ENCODE measurements at places on chromosomes 7 and 10.

DNA sequence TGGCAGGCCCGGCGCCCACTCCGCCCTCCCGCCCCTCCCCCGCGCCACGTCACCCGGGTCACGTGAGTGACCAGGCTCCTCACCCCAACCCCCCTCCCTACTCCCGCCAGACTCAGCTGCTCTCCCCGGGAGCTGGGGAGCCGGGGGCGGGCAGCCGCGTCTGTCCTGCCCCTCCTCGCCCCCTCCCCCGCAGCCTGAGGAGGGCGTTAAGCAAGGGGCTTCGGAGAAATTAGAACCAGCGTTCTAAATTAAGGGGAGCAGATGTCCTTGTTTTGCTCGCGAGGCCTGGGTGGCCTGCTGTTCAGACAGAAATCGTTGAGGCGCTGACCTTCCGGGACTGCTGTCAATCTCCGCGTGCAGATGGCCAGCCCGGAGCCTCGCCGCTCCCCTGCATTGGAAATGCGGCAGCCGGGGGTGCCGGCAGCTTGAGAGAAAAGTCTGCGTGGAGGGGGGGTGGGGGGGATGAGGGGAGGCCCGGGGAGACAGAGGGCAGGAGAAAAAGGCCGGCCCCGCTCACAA, 102.2 kb upstream of the ZNF438 start:
- DNase-seq, result peak; percentile 77

- no peak for DNase-seq
These were observed 471.7 kb upstream of the GHITM start for GRCh38 chr10:83667594-83667993.

GRCh38 chr7:41837916-41838315, 135.0 kb upstream of the INHBA start:
- no peak for DNase-seq

DNA sequence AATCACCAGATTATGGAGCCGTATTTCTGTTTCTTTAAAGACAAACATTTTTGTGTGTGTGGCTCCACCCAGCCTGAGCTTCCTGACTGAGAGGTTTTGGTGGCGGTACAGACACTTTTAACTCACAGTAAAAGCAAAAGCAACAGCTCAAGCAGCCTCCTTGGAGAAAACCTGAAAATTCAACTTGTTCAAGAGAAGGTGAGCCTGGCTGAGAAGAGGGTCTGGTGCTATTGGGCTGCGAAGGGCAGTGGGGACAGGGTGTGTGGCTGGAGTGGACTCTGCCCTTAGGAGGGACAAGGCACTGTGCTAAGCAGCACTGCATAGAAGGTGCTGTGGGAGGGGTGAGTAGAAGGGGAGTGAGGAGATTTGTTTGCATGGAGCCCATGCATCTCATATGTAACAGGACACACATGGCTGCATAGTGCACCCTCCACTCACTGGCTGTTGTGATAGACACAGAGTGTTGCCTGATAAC, at the start of gene GIMAP7:
Gene GIMAP7, plus strand, starts transcription at position 125 of the 475 bp plus-strand sequence. CDS start 5,103 bp downstream, outside the sequence.
- no peak for DNase-seq

GRCh38 chr7:91872069-91872468, 8.4 kb downstream of the MTERF1 start:
- no peak for DNase-seq

DNA sequence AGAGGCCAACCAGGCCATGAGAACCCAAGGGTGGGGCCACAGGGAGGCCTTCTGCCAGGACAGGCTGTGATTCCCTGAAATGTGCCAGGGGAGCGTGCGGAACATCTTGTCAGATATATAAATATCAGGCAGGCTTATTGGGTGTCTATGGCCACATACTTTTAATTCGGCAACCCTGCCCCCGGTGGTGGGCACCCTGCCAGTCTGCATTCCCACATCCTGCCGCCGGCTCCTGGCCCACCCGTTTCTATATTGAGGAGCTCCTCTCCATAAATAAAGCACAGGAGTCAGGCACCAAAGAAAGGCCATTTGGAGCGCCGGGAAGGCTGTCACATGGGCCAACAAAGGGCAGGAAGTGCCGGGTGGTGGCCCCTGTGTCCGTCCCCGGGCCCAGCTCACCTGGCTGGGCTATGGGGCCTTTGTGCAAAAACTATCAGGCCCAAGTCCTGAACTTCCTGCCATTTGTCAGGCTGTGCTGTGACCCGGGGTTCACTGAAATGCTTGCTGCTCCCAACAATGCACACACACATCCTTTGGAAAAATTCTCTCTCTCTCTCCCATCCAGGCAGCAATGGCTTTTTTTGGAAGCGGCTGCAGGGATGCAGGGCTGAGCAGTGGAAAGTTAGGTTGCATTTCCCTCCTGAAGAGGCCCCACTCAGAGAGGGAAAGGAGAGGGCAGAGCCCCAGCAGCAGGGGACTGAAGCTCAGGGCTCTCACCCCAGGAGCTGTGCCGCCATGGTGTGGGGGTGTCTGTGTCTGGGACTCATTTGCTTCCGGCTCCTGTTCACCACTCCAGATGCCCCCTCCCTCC, 25.0 kb upstream of the PODXL start:
- DNase-seq, result no peak

- no peak for DNase-seq
These were observed 155.4 kb downstream of the DIP2C start for GRCh38 chr10:534047-534566.

DNA sequence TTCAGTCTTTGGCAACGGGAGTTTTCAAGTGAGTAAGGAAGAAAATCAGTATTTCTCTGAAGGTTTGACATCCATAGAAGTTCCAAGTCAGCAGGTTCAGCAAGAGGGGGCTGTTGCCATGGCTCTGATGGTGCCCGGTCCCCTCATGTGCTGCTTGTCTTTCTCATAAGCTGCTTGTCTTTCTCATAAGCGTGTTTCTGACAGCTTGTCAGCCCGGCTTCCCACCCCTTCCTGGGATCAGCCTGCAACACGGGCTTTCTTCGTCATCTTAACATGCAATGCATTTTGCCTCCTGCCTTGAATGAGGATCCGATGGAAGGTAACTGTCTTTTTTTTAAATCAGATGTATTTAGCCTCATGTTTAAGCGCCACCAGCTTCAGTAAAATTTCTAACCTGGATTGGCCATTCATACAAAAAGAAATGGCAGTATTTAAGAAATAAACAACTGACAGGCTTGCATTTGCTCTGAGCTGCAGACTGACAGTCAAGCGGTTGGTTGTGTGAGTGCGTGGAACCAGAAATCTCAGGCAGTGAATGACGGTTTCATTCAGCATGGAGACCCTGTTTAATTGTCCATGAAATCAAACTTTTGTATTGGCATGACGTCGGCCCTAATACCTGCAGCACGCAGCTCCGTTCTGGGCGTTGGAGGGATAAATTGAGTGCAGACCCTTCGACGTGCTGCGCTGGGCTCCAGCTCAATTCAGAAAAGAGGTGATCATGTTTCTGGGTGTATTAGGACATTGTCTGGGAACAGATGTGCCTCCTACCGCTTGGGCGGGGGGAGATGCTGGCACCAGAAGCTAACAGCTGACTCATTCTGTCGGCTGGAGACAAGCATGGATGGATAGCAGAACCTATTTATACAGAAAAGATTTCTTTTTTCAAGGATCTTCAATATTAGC, 454.7 kb upstream of the FOXK1 start:
- no peak for DNase-seq

- DNase-seq, result no peak
These were observed 81.7 kb upstream of the EFCAB10 start for GRCh38 chr7:105662998-105663397.

Data from nephron progenitor cell (in vitro differentiated cells).